WERI-Rb-1 (cell line): ENCODE measurements at places on chromosomes 16 and 17.

GRCh38 chr16:17364319-17365210, 106.2 kb downstream of the XYLT1 start:
- DNase-seq: no peak

GRCh38 chr17:78343187-78343542, 16.7 kb downstream of the SOCS3 start:
- DNase-seq: no peak

- no peak for DNase-seq
These were observed 21.2 kb upstream of the MYO15B start for GRCh38 chr17:75566416-75566815.

GRCh38 chr17:61942085-61942484, 14.3 kb upstream of the INTS2 start:
- DNase-seq: no peak

DNA sequence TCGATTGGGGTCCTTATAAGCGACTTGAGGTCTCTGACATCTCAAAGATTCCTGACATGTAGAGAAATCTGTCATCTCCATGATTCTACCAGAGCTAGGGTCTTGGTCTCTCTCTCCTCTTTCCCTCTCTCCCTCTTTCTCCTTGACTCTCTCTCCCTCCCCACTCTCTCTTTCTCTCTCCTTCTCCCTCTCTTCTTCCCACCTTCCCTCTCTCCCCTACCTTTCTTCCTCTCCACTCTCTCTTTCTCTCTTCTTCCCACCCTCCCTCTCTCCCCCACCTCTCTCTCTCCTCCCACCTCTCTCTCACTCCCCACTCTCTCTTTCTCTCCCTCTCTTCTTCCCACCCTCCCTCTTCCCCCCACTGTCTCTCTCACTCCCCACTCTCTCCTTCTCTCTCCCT, 32.6 kb downstream of the B4GALNT2 start:
- DNase-seq: no peak

DNA sequence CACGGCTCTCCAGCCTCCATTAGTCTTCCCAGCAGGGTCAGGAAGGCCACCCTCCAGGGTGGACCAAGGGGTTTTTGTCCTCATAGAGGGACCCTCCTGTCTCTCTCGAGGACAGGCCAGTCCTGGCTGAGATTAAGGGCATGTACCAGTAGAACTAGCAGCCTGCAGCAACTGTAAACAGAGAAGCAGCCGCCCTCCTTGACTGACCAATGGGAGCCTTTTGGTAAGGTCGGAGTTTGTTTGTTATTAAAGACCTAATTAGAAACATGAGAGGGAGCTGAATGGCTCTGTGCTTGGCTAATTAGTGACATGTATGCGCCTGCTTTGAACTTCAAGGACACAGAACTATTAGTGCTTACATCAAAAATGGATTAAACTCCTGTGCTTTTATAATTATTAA, 80.0 kb downstream of the CCDC182 start:
- no peak for DNase-seq
